Transverse colon (tissue), 4 donors: ENCODE measurements at places on chromosomes 4 and X. TPM values are rescaled to one million over a fixed set of nuclear protein-coding genes. Genes with fewer than 3 reads are reported as not detected.

DNA sequence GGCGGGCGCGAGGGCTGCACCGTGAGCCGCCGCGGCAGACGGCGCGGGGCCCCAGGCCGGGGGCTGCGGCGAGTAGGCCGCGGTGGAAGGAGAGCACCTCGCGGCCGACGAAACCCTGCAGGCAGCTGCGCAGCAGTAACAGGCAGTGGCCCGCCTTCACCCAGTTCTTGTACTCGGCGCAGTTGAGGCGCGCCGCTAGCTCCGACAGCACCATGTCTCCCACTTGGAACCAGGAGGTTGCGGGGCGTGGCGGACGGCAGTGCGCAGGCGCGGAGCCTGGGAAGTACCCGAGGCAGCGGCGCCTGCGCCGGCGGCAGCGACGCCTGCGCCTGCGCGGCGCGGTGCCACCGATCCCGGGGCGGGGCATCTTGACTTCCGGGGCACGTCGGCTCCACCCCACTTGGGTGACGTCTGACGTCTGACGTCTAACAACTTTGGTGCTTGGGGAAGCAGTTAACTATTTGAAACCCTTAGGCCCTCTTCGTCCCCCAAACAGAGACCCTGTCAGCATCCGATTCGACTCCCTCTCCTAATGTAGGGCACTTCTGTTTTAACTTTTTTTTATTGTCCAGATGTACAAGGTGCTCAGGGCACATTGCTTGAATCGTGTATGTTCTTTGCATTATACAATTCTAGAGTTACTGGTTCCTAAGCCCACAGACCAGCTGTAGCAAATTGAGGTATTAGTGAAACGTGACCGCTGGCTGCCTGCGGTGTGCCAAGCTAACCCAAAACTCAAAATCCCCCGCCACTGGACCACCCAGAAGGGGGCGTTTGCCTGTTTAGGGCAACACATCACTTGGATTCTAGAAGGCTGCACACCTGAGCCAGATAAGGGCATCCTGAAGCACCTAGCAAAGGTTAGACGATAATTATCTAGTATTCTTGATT is at the start of gene CXorf38:
Gene CXorf38 (minus strand): TSS at position 255 of the 891 bp plus-strand sequence. CDS start 41 bp downstream, at position 214.
- H3K36me3 ChIP-seq, result no peaks in the 10 kb centered on the region
- H3K4me1 ChIP-seq, result peaks cover 17% of the 10 kb centered on the region
- H3K4me3 ChIP-seq, result peak within 1 kb of the TSS; percentile 26
- peak; percentile 96 for DNase-seq

DNA sequence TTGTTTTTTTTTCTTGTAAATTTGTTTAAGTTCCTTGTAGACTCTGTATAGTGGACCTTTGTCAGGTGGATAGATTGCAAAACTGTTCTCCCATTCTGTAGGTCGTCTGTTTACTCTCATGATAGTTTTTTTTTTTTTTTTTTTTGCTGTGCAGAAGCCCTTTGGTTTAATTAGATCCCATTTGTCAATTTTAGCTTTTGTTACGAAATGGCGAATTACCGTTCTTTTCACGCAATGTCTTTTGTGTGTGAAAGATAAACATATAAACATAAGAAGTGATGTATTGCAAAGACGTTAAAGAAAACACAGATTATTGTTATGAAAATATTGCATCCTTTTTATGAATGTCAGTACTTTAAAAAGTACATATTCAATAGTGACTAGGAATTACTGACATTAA is 34.5 kb downstream of the MAGEA10 start:
- H3K4me1 ChIP-seq, result no peaks in the 10 kb centered on the region
- H3K4me3 ChIP-seq, result no peak overlapping the region
- H3K27me3 ChIP-seq, result no peaks in the 10 kb centered on the region
- no peaks in the 10 kb centered on the region for H3K36me3 ChIP-seq
- no peak overlapping the region for H3K27ac ChIP-seq

DNA sequence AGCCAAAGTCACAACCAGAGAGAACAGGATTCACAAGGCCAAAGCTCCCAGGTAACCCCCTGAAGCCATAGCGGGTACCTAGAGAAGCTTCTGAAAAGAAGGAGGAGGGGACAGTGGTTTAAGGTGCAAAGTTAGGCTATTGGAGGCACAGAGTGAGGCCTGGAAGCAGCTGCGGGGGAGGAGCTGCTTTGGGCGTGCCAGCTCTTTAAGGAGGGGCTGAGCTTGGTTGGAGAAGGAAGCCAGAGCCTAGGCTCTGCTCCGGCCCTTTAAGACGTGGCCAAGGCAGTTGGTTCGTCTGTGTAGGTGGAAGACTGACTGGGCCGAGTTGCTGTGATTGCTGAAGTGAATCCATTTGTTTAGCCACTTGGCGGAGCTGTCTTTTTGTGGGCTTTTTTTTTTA is 1.5 kb downstream of the KLF8 start:
- peak overlapping the region; percentile 31 for H3K4me3 ChIP-seq
- H3K36me3 ChIP-seq, result no peaks in the 10 kb centered on the region
- peak; percentile 45 for DNase-seq
- H3K4me1 ChIP-seq, result peaks cover 4% of the 10 kb centered on the region
- H3K27me3 ChIP-seq, result no peaks in the 10 kb centered on the region

DNA sequence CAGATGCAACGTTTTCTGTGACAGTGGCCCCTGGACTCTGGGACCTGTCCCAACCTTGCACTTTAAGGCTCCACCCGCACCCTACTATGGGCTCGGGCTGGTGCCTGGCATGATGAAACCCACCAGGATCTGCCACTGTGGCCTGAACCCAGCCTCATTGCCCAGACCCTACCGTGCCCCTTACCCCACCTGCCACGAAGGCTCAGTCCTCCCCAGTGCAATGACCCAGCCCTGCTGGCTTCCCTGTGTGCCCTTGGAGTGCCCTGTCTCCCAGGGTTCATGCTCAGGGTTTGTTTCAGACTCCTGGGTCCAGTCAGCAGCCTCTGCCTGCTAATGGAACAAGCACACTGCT is 3.1 kb downstream of the UVSSA start:
- no peak overlapping the region for H3K27ac ChIP-seq
- peaks cover 18% of the 10 kb centered on the region for H3K4me1 ChIP-seq
- no peaks in the 10 kb centered on the region for H3K36me3 ChIP-seq

- H3K4me1 ChIP-seq, result no peaks in the 10 kb centered on the region
- no peak overlapping the region for H3K27ac ChIP-seq
- no peak for DNase-seq
- no peaks in the 10 kb centered on the region for H3K27me3 ChIP-seq
- no peak overlapping the region for H3K4me3 ChIP-seq
These were observed 231.7 kb downstream of the C4orf33 start for GRCh38 chr4:129327637-129328036.

DNA sequence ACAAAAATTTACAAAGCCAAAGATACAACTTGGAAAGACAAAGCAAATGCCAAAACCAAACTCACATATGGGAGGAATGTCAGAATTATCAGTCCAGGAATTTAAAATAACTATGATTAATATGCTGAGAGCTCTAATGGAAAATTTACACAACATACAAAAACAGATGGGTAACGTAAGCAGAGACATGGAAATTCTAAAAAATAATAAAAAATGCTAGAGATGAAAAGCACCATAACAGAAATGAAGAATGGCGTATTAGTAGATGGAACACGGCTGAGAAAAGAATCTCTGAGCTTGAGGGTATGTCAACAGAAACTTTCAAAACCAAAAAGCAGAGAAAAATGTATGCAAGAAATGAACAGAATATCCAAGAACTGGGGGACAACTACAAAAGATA is 4.1 kb upstream of the MANBA start:
- peaks cover 6% of the 10 kb centered on the region for H3K4me1 ChIP-seq
- no peak overlapping the region for H3K4me3 ChIP-seq
- H3K36me3 ChIP-seq, result no peaks in the 10 kb centered on the region

- no peak for DNase-seq
- no peak overlapping the region for H3K27ac ChIP-seq
- H3K36me3 ChIP-seq, result no peaks in the 10 kb centered on the region
- no peaks in the 10 kb centered on the region for H3K27me3 ChIP-seq
- no peak overlapping the region for H3K4me3 ChIP-seq
- no peaks in the 10 kb centered on the region for H3K4me1 ChIP-seq
These were observed 276.1 kb downstream of the GASK1B start for GRCh38 chr4:157896726-157897125.

DNA sequence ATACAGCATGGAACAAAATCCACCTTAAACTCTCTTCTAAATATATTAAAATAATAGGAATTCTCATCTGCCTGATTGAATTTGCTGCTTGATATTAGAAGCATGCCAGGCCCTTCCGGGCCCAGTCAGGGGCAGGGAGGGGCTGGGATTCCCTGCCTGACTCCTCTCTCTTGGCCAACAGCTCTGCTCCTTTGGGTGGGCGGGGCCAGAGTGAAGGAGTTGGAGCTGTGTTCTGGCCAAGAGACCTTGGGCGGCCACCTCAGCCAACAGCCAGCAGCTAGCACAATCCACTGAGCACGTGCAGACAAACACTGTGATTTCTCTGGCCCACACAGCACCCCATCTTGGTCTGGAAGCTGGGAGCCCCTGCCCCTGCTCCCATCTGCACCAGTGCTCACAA is 140.3 kb downstream of the PJA1 start:
- peak overlapping the region; percentile 41 for H3K27ac ChIP-seq
- H3K27me3 ChIP-seq, result no peaks in the 10 kb centered on the region
- DNase-seq, result peak; percentile 73
- no peaks in the 10 kb centered on the region for H3K36me3 ChIP-seq

GRCh38 chrX:54808109-54808604 is 612 bp downstream of the MAGED2 start:
- DNase-seq, result peak; percentile 65
- H3K27me3 ChIP-seq, result no peaks in the 10 kb centered on the region
- no peaks in the 10 kb centered on the region for H3K36me3 ChIP-seq
- H3K4me1 ChIP-seq, result peaks cover 12% of the 10 kb centered on the region

- no peak for DNase-seq
- no peaks in the 10 kb centered on the region for H3K4me1 ChIP-seq
- H3K36me3 ChIP-seq, result no peaks in the 10 kb centered on the region
- no peak overlapping the region for H3K27ac ChIP-seq
These were observed 295.6 kb downstream of the SH2D1A start for GRCh38 chrX:124641737-124642491.

GRCh38 chrX:113833096-113834055 is 750.5 kb upstream of the HTR2C start:
- no peaks in the 10 kb centered on the region for H3K27me3 ChIP-seq
- no peak overlapping the region for H3K27ac ChIP-seq
- no peaks in the 10 kb centered on the region for H3K36me3 ChIP-seq
- no peak for DNase-seq
- H3K4me1 ChIP-seq, result no peaks in the 10 kb centered on the region

DNA sequence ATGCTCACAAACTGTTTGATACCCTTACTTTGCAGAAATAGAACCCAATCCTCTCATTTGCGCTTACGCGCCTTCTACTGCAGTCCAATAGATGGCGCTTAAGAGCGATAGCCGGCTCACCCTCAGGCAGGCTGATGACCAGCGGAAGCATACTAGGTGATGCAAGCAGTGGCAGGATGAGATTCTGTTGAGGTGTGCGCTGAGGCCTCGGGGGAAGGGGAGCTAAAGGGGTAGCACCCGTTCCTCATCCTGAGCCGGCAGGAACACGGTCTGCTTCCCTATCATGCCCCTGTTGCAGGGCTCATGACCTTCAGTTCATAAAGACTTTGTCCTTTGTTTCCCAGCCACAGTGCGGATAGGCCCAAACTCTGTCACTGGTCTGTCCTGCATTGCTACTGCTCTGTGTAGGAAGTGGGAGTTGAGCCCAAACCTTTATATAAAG is 628.9 kb downstream of the TLL1 start:
- H3K4me1 ChIP-seq, result no peaks in the 10 kb centered on the region
- H3K4me3 ChIP-seq, result no peak overlapping the region
- no peak for DNase-seq
- no peaks in the 10 kb centered on the region for H3K27me3 ChIP-seq
- no peak overlapping the region for H3K27ac ChIP-seq
- no peaks in the 10 kb centered on the region for H3K36me3 ChIP-seq

DNA sequence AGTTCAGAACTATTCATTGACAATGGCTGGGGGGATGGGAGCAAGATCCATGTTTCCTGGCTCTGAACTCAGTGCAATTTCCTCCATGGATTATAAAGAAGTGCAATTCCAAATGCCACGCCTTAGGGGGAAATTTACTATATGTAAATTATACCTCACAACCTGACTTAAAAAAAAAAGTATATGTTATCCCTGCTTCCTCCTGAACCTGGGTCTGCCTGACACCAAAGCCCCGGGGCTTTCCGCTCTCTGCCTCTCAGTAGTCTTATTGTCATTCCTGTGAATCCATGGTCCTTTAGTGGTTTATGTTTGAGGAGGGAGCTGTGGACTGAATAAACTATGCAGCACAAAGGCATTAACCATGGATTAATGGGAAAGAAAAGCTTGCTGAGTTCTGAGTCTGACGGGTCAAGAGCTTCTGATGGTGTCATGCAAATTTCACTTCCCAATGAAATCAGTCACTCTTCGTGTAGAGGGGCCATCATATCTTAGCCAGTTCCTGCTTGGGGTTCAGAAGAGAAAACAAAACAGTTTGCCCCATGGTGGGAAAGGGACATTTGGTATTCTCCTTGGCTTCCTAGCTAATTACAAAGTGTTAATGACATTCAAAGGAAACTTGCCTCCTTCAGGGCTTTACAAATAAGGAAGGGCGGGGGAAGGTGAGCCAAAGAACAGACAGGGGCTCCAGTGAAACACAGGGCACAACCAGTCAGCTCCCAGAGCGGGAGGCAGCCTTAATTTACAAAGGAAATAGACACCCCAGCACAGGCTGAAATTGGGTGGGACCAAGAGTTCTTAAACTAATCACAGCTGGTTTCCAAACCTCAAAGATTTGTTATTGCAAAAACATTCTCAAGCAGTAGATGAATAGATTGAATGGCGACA is 14.3 kb downstream of the FAM9C start:
- no peaks in the 10 kb centered on the region for H3K4me1 ChIP-seq
- H3K27me3 ChIP-seq, result no peaks in the 10 kb centered on the region
- H3K4me3 ChIP-seq, result no peak overlapping the region
- DNase-seq, result peak; percentile 64

DNA sequence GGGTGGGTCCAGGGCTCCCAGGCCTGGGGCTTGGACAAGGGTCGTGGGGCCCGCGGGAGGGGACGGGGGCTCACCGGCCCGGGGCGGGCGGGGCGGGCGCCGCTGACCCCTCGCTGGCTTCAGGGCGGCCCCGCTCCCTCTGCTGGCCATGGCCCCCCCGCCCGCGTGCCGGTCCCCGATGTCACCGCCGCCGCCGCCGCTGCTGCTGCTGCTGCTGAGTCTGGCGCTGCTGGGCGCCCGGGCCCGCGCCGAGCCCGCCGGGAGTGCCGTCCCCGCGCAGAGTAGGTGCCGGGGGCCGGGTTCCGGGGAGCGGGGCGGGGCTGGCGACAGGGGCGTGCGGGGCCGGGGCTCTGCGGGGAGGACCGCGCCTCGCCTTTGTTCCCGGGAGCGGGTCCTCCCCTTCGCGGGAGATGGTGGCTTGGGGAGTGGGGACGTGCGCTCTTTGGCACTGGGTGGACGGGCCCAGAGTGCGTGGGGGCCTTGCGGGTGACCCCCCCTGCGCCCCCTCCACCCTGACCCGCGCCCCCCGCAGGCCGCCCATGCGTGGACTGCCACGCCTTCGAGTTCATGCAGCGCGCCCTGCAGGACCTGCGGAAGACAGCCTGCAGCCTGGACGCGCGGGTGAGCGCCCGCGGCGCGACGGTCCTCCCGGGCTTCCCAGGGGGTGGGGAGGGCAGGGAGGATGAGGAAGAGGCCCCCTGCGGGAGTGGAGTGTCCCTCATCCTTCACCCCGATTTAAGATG is 16.8 kb upstream of the NAT8L start:
- no peaks in the 10 kb centered on the region for H3K36me3 ChIP-seq
- H3K4me3 ChIP-seq, result peak overlapping the region; percentile 56
- peaks cover 17% of the 10 kb centered on the region for H3K4me1 ChIP-seq

MYOZ2 gene
- 0.27 TPM for total RNA-seq

TMEM271 gene
- total RNA-seq, result not detected

GYPA gene
- not detected for total RNA-seq
